ENCODE measurements at places on chromosomes 6 and 20. TPM values are rescaled to one million over a fixed set of nuclear protein-coding genes. Genes with fewer than 3 reads are reported as not detected.

FILIP1 gene
- total RNA-seq = 0.24 TPM

DNA sequence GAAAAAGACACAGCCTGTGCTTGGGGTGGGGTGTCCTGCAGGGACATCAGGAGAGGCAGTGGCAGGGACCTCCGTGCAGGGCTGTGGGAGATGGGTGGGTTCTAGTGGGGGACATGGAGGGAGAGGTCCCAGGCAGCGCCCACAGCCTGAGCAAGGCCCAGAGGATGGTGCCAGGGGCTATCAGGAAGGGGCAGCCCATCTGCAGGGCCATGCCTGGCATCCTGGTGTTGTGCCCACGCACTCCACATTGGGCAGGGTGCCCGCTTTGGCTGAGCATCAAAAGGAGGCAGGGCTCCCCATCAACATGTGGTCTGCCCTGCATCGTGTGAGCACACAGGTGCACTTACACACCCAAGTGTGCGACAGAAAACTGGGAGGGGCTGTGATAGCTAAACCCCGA lies 184.3 kb upstream of the SNX9 start:
- no peak for DNase-seq

DNA sequence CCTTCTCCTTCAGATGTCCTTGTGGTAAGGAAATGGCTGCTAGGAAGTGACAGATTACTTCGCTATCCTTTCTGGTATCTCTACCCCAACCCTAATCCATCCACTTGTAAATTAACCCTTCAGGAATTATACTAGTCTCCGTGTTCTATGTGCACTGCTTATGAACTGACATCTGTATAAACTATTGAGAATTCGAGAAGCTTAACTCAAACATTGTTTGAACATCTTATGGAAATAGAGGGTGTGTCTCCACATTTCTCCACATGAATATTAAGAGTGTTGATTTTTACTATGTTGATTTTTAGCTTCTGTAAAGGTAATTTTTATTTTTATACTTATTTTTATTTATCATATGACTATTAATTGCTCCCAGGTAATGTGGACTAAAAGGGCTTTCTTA lies 457.6 kb upstream of the ZNF337 start:
- no peak for DNase-seq

DNA sequence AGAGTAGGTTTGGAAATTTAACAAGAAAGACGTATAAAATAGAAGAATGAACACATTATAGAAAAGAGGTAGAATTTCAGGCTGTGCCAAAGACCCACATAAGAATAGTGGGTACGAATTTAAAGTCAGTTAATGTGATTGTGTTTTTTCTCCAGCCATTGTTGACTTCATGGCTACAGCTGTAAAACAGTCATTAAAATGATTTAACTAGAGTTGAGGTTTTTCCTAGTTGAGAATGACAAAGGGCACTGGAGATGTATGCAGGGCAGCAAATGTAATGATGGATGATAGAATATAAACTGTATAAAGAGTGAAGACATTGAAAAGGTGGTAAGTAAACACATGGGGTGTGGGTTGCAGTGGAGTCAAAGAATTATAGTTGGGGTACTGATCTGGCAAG lies 72.7 kb downstream of the LIN28B start:
- DNase-seq = no peak

DNA sequence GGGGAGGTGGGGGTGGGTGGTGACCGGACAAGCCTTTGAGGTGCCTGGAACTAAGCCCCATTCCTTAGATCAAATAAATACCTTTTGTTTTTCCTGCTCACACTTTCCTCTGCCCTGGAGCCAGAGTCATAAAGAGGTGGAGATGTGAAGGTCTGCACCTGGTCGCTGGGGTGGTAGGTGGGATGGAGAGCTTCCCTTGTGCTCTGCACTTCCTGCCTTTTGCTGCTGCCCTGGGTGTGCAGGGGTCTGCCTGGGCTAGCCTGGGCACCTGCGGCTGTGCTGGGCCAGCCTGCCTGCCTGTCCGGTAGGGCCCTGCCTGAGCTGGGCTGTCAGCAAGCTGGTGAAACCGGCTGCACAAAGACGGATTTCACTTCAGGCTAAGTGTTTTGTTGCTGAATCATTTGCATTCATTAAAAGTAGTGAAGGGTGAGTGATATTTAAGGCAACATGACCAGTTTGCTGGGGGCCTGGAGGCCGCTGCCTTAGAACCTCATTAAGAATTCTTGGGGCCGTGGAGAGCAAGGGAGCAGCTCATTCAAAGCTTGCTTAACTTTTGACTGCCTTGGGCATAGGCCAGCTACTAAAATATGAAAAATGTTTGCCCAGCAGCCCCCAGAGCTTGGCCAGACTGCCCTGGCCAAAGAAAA lies 20.5 kb downstream of the PTK7 start:
- peak; percentile 37 for DNase-seq

GRCh38 chr6:106077881-106078280 lies 8.3 kb upstream of the PRDM1 start:
- DNase-seq = no peak

DNA sequence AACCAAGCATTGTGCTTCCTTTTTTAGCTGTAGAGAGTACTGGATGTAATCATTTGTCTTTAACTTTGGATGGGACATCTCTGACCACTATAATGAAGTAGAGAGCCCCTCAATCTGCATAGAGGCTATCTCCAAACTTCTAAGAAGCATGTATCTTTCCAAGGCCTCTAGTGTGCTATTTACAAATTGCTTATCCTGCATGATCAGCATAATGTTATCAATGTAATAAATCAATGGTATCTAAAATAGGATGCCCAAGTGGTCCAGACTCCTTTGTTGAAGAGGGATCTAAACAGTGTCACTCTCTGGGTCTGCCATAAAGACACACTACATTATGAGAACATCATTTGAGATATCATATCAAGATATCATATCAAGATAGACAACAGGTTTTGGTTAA lies 6.7 kb downstream of the TAAR9 start:
- no peak for DNase-seq

- DNase-seq = no peak
Measured at GRCh38 chr20:19968466-19969073, 48.6 kb upstream of the NAA20 start.

- no peak for DNase-seq
Measured at GRCh38 chr6:79082304-79082703, 4.2 kb upstream of the PHIP start.
